ENCODE measurements at places on chromosomes 2 and 18.

DNA sequence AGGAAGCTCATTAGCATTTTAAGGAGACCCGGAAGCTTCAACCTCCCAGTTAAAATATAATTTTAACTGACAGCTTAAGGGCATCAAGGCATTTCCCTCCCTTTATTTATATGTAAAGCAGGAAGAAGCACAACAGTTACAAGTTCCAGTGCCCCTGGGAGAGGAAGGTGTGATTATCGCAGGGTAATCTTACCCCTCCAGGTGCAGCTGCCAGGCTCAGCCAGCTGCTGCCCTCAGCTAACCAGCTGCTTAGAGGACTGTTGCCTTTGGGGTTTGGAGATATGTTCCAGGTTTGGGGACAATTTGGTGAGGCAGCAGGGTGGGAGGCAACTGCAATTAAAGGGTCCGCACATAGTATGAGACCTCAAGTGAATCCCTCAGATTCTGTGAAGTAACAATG is 55.3 kb upstream of the SETBP1 start:
- DNase-seq: no peak

DNA sequence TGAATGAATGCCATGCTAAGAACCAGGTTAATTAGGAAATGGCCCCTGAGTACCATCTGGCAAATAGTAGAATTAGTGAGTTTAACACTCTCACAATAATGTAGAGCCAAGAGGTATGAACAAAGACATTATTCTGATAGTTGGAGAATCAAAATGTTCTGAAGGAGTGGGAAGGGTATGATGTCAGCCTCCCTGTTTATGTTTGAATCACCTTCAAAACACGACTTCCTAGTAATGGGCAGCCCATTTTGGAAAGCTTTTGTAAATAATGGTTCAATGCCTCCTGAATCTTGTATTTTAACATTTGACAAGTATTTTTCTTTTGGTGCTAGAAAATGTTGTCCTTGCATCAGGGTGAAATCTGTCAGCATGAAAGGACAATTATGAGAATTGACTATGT is 108.3 kb downstream of the DSEL start:
- no peak for DNase-seq

GRCh38 chr2:15956751-15957736 is 16.7 kb downstream of the MYCN start:
- DNase-seq: no peak

GRCh38 chr18:2009942-2010697 is 561.2 kb downstream of the METTL4 start:
- no peak for DNase-seq

GRCh38 chr2:50777954-50778353 is 254.0 kb downstream of the NRXN1 start:
- DNase-seq: no peak

DNA sequence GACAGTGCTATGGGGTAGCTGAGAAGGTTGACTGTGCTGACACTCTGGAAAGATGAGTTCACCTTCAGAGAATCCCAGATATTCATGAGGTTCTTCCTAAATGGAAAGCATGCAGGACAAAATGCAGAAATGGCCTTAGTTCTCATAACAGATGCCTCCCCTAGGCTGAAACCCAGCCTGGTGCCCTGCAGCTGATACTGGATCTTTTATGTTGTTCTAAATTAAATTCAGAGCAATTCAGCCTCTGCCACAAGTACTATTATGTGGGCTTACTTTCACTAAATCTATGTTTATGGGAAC is 172.0 kb upstream of the SERPINE2 start:
- no peak for DNase-seq

- DNase-seq: peak; percentile 86
Observed at GRCh38 chr2:241844066-241844728, 14.5 kb downstream of the PDCD1 start.

- no peak for DNase-seq
Observed at GRCh38 chr2:3617198-3617890, 22.4 kb downstream of the COLEC11 start.

- no peak for DNase-seq
Observed at GRCh38 chr2:83103613-83104012, 1355.5 kb downstream of the SUCLG1 start.

Data from hematopoietic multipotent progenitor cell treated with erythropoietin and hydrocortisone succinate and interleukin-3 and kit ligand, for 4 days (in vitro differentiated cells).